ENCODE measurements at places on chromosomes 4 and X.
A peak's percentile ranks its signal among the peaks of the same experiment; 100 is the strongest.

DNA sequence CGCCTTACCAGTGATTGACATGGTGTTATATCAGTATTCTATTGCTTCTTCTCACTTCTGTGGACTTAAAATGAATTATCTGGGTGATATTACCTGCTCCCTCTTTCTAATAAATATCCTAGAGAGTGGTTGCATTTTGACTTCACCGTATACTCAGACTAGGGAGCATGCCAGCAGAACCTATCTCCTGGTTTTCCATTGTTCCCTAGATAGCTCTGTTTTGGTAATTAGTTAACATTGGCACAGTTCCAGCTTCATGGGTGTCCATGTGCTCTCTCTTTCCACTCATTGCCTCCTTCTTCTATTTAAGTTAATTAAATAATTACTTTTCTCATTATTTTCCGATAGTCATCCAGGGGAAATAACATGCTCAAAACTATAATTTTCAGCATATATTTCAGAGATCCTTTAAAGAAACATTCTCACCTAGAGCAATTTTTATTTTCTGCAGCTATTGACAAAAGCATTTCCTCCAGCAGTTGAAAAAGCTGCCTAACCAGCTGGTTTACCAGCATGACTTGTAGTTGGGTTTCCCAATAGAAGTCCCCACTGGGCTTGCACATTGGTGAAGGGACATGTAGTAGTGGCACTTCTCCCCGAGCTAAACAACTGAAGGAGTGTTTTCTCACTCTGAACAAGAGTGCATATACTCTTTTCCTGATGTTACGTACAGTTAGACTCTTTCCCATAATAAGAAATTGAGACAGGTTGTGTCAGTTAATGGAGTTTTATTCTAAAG, 27.9 kb upstream of the PAPSS1 start:
- DNase-seq: no peak

DNA sequence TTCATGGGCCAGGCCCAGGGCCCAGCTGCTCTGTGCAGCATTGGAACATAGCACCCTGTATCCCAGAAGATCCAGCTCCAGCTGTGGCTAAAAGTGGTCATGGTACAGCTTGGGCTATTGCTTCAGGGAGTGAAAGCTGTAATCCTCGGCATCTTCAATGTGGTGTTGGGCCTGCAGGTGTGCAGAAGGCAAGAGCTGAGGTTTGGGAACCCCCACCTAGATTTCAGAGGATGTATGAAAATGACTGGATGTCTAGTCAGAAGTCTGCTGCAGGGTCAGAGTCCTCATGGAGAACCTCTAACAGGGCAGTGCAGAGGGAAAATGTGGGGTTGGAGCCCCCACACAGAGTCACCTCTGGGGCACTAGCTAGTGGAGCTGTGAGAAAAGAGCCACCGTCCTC, 341.7 kb downstream of the PPP3CA start:
- no peak for DNase-seq

DNA sequence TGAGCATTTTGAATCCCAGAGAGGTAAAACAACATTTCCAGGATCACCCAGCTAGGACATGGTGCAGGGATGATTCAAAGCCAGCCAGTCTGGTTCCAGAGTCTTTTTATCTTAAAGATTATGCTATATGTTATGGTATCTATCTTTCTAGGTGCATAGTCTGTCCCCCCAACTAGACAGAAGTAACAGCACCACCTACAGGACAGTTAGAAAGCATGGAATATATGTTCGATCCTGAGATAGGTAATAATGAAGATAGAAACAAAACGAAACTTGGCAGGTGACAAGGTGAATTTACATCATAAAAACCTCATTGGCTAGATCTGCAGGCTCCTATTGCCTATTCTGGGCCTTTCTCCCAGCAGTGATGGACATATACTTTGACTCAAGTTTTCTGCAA, 723.2 kb downstream of the SMARCA1 start:
- DNase-seq: no peak

- no peak for DNase-seq
Observed at GRCh38 chr4:106775636-106776035, 260.5 kb downstream of the DKK2 start.

DNA sequence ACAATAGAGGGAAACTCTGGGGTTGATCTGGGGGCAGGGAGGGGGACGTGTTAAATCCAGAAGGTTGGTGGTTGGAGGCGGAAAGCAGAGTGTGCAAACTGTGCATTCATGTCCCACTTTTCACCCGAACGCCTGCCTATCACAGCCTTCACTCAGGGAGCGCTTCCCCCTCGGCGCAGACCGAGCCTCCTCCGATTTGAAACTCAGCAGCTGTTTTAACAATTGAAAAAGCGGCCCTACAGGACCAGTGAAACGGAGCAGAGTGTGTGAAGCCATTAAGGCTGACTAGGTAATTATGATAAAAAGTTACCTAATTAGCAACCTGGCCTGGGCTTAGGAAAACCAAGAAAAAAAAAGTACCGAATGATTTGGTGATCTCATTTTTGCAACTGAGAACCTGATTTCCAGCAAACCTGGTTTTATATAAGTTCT, 685 bp upstream of the NDNF start:
- no peak for DNase-seq

DNA sequence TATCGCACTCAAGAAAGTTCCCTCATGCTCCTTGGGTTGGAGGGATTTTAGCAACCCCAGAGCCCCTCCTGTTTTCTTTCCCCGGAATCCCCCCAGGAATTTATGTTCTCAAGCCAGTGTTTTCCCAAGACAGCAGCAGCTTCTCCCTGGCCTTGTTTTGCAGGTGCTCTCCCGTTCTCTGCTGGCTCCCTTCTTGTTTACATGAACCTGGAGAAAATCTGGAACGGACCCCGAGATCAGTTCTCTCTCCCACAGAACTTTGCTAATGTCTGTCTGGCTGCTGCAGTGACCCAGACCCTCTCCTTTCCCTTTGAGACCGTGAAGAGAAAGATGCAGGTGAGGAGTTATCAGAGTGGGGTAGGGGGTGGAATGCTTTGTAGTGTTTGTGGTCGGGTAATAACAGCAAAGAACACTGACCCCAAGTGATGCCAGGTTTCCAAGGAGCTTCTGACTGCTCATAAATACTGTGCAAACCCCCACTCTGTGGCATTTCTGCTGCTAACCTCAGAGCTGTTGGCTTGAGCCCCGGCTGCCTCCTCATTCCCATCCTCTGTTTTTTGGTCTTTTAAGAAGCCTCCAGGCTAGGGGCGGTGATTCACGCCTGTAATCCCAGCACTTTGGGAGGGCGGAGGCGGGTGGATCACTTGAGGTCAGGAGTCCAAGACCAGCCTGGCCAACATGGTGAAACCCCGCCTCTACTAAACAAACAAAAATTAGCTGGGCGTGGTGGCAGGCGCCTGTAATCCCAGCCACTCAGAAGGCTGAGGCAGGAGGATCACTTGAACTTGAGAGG, 11.1 kb downstream of the SLC25A43 start:
- no peak for DNase-seq

DNA sequence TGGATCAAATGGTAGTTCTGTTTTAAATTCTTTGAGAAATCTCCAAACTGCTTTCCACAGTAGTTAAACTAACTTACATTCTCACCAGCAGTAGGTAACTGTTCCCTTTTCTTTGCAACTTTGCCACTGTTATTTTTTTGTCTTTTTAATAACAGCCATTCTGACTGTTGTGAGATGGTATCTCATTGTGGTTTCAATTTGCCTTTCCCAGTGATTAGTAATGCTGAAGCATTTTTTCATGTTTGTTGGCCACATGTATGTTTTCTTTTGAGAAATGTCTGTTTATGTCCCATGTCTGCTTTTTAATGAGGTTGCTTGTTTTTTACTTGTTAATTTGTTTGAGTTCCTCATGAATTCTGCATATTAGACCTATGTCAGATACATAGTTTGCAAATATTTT, 198.8 kb downstream of the RAB28 start:
- DNase-seq: no peak

- no peak for DNase-seq
Observed at GRCh38 chrX:49995795-49996455, 73.5 kb downstream of the CLCN5 start.

DNA sequence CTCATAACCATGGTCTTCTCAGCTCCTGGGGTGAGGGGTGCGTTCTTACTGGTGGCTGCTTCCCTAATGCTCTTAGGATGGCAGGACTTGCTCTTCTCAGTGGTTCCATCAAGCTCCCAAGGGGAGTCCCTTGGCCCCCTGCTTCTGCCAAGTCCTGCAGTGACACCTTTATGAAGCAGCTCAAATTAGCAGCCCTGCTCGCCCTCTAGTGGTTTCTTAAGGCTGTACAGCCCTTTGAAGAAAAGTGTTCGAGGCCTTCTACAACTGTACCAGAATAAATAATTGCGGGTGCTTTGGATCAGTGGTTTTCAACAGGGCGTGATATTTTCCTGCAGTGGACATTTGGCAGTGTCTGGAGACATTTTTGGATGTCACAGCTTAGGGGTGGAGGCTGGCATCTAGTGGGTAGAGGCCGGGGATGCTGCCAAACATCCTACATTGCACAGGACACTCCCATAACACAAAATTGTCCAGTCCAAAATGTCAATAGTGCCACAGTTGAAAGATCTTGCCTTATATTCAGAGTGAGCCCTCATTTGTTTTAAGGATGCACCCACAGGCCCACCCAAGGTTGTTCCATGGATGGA, 204.7 kb upstream of the S100G start:
- peak; percentile 23 for DNase-seq

DNA sequence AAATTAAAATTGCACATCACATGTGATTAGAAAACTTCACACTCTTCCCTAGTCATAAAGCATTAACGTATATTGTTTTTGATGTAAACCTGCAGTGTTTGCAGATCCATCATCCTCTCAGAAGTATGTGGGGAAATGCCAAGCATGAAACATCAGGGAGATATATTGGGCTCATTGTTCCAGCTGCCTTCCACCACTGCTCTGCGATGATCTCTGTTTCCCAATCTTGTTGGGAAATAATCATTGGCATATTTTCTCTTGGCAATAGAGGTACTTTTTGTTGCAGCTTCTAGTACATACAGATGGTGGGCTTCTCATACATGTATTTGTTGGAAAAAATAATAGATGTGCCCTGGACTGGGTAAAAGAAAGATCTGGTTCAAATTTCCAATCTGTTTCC, 466.3 kb upstream of the HS3ST1 start:
- DNase-seq: no peak

- DNase-seq: no peak
Observed at GRCh38 chr4:4362991-4363697, 23.8 kb upstream of the NSG1 start.

DNA sequence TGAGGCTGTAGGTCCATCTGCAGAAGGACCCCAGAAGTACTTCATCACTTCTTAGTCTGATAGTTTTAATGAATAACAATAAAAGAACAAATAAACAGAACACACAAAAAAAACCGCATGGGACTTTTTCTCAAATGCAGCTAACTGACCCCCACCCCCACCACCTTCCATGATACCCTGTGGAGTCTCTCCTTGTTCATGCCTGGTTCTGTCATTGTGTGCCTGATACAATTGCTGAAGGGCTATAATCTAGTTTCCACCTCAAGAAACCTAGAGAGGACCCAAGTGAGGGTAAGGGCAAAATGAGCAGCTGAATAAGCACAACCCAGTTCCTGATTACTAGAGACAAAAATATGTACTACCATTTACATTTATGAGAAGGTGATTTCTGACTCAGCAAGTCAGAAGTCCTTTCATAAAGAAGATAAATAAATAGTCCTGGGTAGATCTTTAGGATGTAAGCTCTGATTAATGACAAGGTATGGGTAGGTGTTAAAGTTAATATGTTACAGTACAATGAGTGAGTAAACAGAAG, 155.1 kb downstream of the TMA16 start:
- no peak for DNase-seq

DNA sequence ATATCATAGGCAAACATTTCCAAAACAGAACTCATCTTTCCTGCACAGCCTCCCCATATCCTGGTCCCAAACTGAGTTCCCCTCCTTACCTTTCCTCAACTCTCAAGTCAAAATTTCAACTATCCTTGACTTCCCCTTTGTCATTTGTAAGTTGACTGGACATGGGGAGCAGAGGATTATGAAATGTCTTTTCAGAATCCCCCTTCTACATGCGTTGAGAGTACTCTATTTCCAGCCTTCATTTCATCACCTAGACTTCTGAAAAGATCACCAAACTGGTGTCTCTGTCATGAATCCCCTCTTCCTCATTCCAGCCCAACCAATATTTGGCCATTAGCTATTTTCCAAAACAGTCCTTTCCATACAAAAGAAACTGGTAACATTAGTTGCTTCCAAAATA, 95.2 kb downstream of the SYNPO2 start:
- DNase-seq: no peak

DNA sequence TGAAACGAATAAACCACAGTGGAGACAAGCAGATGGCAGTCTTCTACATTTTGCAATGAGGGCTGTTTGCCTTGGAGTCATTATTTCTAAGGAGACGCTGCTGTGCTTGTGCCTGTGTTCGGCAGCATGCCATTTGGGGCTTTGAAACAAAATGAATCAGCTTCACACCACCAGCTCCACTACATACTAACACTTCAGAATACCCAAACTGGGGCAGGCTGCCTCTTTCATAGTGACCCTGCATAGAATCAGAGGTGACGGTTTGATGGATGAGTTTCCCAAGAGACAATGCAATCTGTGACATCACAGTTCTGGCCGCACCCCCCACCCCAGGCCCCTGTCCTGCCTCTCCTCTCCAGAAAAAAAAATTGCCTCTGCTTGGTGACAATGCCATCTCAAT, 57.1 kb upstream of the MID1 start:
- DNase-seq: no peak

DNA sequence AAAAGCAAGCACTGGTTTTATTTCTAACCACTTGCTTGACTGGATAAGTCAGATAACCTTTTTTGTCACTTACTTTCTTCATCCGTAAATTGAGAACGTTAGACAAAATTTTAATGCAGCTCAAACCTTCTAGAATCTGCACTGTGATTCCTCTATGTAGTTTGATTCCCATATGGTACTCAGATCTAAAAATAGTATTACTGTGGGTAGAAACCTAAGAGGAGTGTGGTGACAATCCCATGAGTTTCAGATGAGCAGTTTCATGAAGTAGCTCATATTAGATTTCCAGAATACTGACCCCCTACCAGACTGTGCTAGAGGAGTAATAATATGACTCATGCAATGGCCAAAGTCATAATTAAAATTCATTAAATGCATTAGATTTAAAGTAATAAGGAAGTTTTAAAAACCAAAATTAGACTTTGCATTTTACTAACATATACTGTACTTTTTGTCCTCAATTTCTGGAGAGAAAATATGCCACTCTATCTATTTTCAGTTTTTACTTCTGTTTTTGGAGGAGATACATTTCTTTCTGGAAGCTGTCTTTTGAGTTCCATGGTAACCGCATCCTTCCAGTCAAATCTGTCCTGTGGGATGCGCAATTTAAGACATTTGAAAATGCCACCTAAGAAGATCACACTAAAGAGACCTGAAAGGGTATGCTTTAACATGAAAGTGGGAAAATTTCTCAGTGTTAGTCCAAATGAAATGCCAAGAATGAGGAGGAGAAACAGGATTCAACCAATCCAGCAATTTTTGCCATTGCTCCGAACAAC, 64.1 kb upstream of the GPM6A start:
- no peak for DNase-seq

DNA sequence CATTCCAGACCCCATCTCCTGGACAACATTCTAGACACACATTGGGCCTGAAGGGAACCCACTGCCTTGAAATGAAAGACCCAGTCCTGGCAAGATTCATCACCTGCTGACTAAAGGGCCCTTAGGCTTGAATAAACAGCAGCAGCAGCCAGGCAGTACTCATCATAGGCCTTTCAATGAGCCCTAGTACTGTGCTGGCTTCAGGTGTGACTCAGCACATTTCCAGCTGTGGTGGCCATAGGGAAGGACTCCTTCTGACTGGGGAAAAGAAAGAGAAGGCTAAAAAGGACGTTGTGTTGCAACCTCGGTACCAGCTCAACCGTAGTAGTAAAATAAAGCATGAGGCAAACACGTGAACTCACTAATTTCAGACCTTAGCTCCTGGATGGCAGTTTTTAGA, 344.0 kb downstream of the ACTRT1 start:
- no peak for DNase-seq

- no peak for DNase-seq
Observed at GRCh38 chrX:69748055-69748454, 132.1 kb downstream of the EDA start.
